ENCODE measurements at places on chromosomes 13 and 19.

DNA sequence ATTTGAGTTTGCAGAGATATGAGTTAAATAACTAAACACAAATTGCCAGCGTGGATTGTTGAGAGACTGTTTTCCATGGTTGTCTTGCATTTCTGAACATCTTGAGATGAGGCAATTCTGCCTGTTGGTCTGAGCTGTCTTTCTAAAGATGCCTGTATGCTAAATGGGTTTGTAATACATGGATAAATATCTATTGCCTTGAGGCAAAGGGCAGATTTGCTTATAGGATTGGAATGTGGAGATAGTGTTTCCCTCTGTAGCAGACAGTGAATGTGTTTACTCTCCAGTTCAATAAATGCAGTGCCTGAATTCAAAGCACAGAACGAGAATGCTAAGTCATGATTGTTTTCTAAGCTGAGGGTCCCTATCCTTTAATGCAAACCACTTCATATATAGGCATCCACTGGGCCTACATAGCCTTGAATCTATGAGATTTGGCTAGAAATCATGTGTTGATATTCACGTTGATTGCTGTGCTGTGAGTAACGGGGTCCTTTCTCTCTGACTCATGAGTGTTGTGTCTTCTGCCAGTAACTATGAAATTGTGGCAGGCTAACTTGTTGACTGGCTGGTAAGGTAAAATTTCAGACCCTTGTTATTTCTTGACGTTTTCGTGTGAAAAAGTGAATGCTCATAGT is 2554.8 kb downstream of the PCDH9 start:
- peak; percentile 72 for DNase-seq

- no peak for DNase-seq
Observed at GRCh38 chr13:110183910-110184309, 123.0 kb downstream of the COL4A1 start.

- no peak for DNase-seq
Observed at GRCh38 chr13:30148171-30148754, 159.1 kb downstream of the KATNAL1 start.

DNA sequence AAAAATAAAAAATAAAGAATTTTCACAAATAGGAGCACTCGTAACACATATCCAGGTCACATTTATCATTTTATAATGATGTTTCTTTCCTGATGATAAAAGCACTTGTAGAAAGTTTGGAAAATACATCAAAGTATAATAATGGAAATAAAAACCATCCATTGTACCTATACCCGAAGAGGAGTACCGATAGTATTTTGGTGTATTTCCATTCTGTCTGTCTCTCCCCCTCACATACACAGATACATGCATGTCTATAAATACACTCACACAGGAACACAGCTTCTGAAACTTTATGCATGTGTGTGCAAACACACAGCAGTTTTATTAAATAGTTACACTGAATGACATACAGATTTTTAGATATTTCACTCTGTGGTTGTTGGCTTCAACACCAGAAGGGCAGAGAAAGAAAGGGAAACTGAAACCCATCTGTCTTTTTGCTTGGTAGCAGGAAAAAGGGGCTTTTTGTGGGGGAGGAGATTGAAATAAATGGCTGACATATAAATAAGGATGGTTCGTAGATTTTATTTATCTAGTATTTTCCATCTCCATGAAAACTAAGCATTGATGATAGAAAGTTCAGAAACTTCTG is 114.8 kb downstream of the LRCH1 start:
- DNase-seq, result no peak

- DNase-seq, result no peak
Observed at GRCh38 chr19:33460221-33460908, 61.2 kb downstream of the PEPD start.

GRCh38 chr19:5893296-5893903 is 10.2 kb downstream of the NDUFA11 start:
- DNase-seq, result no peak

- no peak for DNase-seq
Observed at GRCh38 chr19:737591-738093, 13.3 kb upstream of the MISP start.

GRCh38 chr19:57033576-57033975 is 86.2 kb upstream of the USP29 start:
- DNase-seq, result no peak

GRCh38 chr13:45255247-45255987 is 54.6 kb upstream of the KCTD4 start:
- DNase-seq, result no peak

DNA sequence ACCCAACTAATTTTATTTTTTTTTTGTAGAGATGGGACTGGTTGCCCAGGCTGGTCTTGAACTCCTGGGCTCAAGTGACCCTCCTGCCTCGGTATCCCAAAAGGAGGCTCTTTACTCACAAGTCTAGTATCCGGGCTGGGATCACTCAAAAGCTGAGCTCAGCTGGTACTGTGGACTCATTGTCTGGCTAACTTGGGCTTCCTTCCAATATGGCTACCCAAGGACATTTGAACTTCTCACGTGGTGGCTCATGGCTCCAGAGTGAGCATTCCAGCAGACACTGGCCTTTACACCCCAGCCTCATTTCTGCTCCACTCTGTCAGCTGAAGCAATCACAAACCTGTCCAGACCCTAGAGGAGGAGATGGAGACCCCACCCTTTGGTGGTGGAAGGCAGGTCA is 28.9 kb downstream of the HPN start:
- no peak for DNase-seq

GRCh38 chr13:75302071-75302698 is 179.8 kb downstream of the TBC1D4 start:
- no peak for DNase-seq

GRCh38 chr13:74036373-74036772 is 97.8 kb downstream of the KLF12 start:
- no peak for DNase-seq

GRCh38 chr19:18774782-18775444 is 16.2 kb downstream of the COMP start:
- DNase-seq, result no peak

- no peak for DNase-seq
Observed at GRCh38 chr19:56423985-56424353, 19.8 kb downstream of the ZNF583 start.

DNA sequence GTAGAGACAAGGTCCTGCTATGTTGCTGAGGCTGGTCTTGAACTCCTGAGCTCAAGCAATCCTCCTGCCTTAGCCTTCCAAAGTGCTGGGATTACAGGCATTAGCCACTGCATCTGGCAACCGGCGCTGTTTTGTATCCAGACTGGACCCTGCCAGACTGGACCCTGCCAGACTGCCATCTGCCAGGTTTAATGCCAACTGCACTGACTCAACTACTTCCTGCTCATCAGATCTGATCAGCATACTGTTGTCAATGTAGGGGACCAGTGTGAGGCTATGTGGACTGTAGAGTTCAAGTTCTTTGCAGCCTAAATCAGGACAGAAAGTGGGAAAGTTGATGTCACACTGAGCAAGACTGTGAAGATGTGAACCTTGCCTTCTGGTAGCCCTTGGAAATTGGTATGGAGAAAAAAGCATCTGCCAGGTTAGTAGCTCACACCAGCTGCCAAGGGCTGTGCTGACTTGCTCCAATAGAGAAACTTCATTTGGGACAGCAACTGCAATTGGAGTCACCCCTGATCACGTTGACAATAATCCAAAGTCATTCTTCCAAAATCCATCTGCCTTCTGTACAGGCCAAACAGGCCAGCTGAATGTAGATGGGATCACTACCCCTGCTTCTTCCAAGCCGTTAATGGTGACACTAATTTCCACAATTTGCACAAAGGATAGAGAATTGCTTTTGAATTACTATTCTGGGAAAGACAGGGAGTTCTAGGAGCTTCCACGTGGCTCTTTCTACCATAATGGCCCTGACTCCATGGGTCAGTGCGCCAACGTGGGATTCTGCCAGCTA is 36.8 kb upstream of the ATP1A3 start:
- no peak for DNase-seq

GRCh38 chr13:79030513-79030912 is 371.6 kb upstream of the OBI1 start:
- DNase-seq, result no peak

- no peak for DNase-seq
Observed at GRCh38 chr19:4208385-4209094, 20.8 kb upstream of the EBI3 start.

- DNase-seq, result peak; percentile 53
Observed at GRCh38 chr13:99356262-99357091, 49.3 kb upstream of the GPR183 start.

- DNase-seq, result no peak
Observed at GRCh38 chr13:101289764-101290163, 126.5 kb downstream of the NALCN start.

DNA sequence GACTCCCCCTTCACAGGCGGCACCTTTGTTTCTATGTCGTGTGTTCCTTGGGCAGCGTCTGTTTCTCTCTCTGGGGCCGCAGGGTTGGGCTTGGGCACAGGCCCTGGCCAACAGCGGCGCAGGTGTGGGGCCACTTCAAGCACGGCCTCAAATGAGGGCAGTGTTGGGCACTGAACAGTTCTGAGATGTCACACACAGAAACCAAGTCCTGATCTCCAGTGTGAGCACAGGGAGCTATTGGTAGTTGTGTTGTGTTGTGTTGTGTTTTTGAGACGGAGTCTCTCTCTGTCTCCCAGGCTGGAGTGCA is 42.7 kb downstream of the GATAD2A start:
- DNase-seq, result no peak

- DNase-seq, result no peak
Observed at GRCh38 chr19:29666578-29667386, 1.5 kb downstream of the PLEKHF1 start.

GRCh38 chr19:38564981-38565690 is 52.6 kb downstream of the MAP4K1 start:
- no peak for DNase-seq

- peak; percentile 94 for DNase-seq
Observed at GRCh38 chr19:12779162-12779993, 4.0 kb upstream of the HOOK2 start.

GRCh38 chr13:113211774-113212173 is 2.4 kb downstream of the CUL4A start:
- no peak for DNase-seq

- peak; percentile 51 for DNase-seq
Observed at GRCh38 chr13:23778002-23778652, 111.1 kb downstream of the MIPEP start.

DNA sequence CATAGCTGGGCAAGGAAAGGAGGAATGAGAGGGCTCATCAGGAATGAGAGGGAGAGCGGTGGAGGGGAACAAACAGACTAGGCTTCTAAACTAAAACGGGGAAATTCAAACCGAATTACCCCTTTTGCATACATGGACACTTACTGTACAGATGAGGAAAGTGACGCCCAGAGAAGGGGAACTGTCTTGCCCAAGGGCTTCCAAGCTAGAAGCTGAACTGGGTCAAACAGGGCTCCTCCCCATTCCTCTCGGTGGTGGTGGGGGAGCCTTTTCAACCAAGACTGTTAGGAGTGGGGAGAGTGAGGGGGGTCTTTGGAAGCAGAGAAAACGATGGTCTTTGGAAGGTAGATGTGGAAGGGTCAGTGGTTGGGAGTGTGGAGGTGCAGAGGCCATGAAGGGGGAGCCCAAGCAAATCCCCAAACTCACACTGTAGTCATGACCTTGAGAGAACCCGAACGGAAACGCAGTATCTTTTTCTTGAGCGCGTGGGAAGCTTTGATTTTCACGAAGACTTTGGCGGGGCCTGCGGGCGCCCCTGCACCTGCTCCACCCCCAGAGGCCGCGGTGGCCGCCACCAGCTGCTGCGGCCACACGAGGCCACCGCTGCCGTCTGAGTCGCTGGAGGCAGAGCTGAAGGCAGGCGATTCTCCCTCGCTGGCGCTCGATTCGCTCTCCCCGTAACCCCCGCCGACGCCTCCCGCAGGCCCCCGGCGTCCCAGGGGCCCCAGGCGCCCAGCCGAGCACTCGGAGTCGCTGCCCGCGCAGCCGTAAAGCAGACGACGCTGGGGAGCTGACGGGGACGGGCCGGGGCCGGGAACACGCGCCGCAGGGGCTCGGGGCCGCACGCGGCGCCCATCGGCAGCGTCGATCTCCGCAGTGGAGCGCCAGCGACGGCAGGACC is 12.3 kb upstream of the GNG8 start:
- DNase-seq, result no peak

DNA sequence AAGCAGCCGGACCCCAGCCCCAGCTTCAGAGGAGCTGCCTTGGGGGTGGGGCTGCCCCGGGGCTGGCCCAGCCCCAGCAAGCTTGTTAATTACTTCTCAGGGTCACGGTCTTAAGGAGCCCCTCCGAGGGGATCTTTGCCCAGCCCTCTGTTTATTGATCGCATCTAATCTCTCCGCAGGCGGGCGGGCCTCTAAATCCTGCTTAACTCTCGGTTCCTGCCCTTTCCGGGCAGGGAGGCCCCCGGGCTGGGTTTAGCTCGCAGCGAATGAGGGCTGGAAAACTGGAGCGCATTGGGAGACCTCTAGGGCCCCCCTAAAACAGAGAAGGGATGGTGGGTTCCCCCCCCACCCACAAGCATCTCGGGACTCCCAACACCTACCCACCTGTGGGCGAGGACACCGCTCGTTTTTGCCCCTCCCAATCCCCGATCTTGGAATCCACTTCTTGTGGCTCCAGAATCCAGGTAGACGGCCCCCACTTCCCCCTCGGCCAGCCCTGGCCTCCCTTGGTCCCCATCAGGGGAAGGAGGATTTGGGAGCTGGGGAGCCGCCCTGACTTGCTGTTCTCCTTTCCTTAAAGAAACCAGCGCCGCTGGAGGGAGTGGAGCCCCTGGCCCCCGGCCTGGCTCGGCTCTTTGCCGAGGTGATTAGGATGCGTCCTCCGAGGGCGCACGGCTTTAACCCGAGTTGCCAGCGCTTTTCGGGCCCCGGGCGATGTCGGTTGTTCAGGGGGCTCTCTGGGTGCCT is 59.5 kb upstream of the ADGRL1 start:
- DNase-seq, result no peak

DNA sequence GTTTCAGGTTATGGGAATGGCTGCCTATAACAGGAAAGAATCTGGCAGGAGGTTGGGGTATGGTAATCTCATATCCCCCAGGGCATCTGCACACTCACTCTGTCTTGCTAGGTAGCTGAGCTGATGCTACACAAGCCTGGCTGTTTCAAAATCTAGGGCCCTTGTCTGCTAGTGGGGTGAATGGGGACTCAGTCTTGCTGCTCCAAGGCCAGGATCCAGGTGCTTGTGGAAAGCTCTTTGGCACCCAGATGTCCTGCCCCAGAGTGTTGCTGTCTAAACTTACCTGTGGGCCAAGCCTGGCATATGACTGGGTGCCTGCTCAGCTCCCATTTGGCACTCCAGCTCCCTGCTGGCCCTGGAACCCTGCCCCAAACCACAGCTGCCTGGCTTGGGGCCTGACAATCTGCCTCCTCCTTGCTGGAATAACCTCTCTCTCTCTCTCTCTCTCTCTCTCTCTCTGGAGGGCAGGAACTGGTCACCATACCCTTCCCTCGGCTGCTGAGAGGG is 158.1 kb upstream of the TSC22D1 start:
- DNase-seq, result peak; percentile 89

DNA sequence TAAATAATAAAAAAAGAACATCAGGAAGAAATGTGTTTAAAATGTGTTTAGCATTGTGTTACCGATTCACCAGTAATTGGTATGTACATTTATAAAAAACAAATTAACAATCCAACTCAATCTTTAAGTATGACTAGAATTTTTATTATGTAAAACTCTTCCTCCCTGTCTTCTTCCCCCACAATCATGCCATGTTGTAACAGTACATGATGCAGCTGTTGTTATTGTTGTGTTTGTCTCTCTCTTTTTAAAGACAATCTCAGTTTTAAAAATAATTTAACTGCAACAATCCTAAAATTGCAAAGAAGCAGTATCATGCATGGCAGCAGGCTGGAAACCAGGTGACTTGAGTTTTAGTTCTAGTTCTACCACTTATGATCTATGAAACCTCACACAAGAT is 180.2 kb downstream of the RGCC start:
- no peak for DNase-seq

- DNase-seq, result no peak
Observed at GRCh38 chr13:73702419-73703071, 431.7 kb downstream of the KLF12 start.

Data from skeletal muscle cell (primary cell).